Urinary bladder (tissue), 4 donors: ENCODE measurements at places on chromosomes 5 and 9.

DNA sequence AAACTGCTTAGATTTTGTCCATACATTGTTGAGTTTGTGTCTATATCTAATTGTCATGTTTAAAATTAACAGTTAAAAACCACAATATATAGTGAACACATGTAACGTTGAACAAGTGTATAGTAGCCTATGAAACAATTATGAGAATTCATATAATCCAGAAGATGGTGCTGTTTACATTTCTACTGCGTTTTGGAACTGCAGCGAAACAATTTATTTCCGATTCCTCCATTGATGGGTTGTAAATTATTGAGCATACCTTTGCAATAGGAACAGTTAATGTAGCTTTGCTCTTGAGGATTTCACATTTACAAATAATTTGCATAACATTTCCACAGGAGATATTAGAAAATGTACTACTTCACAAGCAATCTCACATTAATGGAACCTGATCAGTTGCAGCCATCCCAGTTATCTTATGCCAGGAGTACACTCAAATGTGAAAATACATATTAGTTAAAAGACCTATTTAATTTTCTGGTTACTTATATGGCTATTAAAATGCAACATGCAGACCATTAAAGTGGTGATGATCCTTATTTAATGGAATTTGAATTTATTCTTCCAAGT lies 411.8 kb downstream of the CDH10 start:
- no peak for DNase-seq

DNA sequence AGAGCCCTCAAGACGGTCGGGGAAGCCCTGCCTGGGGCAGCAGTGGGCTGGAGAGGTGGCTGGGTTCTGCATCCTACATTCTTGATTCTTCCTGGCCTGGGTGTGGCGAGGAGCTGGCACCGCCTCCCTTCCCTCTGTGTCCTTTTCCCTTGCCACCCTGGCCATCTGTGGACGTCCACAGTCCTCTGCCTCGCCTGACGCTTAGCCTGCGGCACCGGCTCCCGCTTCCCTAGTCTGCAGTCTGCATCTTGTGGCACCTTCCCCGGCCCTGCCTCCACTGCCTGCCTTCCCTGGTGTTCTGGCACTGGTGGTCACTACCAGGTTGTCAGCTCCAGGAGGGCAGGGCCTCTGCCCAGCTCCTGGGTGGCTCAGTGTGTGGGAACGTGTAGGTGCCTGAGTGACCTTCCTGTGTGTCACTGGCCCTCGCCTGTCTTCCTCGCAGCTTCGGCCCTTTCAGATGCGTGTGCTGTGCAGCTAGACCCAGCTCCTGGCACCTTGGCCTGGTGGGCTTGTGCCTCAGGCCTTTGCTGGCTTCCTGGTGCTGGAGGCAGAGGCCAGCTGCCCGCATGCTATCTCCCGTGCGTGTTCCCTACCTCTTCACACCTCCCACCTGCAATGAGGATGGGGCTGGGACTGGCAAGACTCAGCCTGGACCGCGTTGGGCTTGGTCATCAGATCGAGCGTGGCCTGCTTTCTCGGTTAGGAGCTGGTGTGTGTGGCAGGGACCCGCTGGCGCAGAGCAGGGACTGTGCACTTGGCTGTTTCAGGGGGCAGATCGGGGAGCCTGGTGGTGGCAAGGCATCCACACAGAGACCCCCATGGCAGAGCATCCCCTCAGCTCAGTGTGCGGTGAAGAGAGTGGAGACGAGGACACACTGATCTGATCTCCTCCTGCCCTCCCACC lies 20.9 kb downstream of the TRAF2 start:
- DNase-seq, result no peak

GRCh38 chr5:41199660-41200059 lies 13.7 kb downstream of the C6 start:
- no peak for DNase-seq

- DNase-seq, result no peak
Observed at GRCh38 chr9:113306566-113306965, 3.4 kb upstream of the RNF183 start.

- DNase-seq, result no peak
Observed at GRCh38 chr5:176481711-176482110, 33.5 kb downstream of the FAF2 start.

- DNase-seq, result no peak
Observed at GRCh38 chr9:72971411-72971810, 18.6 kb upstream of the ALDH1A1 start.

DNA sequence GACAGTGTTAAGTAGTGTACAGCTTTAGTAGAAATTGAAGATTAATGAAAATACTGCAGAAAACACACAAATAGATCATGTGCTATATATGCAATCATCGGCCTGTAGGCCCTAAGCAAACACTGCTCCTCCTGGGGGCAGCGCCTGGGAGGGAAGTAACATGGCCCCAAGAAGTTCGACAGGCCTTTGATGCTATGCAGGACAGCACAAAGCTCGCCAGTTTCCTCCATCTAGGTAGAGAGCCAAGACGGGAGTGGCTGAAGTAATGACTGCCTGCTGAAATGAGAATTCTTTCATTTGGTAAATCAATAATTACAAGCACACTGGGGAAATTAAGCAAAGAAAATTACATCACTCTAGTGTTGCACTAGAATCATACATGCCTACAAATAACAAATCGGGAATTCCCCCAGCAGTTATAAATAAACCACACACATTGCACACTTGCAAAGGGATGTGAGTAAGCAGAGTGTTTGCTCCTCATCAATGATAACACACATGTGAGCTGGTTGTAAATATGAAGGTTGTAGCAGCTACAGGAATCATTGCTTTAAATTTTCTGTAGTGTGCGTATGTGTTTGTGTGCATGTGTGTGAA lies 219.9 kb upstream of the NFIL3 start:
- no peak for DNase-seq
